Stimulated activated CD4-positive, alpha-beta T cell treated with anti-CD3 and anti-CD28 coated beads, Interleukin-1b, Interleukin-23, amount 100 ng/mL, for 1 hour (primary cell): ENCODE measurements at places on chromosomes 4 and X.

GRCh38 chrX:40385682-40386081, 195.1 kb upstream of the ATP6AP2 start:
- no peak for DNase-seq

GRCh38 chrX:31007321-31007720, 64.5 kb downstream of the FTHL17 start:
- DNase-seq, result no peak

DNA sequence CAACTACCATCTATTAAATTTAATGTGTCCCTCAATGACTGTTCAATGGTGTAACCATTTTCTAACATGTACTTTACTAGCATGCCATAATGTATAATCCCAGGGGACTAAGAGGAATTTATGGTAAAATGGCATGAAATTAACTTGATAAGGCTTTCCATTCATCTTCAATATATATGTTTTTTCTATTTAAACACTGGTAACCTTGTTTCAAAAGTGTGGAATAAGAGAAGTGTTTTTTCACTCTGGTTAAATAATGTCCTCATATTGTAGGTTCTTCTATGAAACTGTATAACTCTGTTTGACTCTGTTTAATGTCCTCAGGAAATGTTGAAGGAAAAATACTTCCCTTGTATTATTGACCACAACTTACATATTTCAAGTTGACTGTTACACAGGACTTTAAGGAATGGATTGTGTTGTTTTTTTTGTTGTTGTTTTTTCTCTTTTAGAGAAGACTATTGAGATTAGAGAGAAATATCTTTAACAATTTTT, 113.8 kb upstream of the ARSJ start:
- no peak for DNase-seq

DNA sequence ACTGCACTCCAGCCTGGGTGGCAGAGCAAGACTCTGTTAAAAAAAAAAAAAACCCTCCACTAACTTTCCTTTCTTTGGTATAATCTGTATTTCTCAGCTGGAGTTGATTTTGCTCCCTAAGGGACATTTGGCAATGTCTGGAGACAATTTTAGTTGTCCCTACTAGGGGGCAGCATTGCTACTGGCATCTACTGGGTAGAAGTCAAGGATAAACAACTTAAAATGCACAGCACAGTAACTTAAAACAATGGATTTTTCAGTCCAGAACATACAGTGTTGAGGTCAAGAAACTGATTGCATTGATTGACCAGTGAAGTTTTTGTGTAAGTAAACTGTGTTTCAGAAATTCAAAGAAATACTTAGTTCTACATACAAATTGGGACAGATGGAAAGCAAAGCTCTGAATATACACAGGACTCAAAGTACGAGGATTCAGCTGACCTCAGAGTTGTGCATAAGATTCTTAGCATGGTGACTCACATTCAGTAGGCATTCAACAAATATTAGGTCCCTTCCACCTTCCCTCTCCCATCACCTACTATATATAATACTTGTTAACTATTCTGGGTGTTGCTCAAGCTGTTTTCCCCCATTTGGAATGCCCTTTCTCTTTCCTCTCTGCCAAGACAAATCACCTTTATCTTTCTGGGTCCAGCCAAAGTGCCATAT, 8.8 kb downstream of the DDX53 start:
- DNase-seq, result no peak

DNA sequence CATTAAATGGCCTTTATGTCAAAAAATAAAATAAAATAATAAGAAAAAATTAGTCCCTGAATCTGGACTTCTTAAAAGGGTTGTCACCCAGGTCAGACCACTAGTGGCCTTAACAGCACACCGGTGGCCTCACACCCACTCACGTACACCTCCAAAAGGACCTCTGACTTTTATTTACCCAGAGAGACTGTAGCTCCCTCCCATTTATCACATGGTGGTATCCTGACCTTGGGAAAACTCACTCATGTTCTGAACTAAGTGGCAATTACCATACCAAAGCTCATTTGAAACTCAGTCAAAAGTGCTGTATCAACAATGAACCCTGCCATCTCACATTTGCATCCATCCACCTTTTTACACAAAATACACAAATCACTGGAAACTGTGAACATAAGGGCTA, 53.1 kb upstream of the MAP3K15 start:
- no peak for DNase-seq

DNA sequence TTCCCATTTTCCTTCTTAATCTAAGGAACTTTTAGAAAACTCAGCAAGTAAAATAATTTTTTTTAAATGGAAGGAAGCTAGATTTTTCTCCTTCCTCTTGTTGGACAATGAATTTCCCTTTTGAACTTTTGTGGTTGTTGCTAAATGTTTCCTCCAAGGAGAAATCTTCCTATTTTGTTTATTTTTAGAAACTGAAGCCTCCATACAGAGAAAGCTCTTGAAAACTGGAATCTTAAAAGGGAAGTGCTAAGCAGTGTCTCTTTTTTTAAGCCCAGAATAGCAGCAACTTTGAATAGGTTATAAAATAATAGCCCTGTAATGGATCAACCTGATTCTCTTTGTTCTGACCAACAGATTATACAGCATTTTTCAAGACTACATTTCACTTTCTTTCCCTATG, 15.1 kb upstream of the DCLK2 start:
- DNase-seq, result no peak

- DNase-seq, result no peak
Measured at GRCh38 chrX:49116716-49117115, 6.8 kb downstream of the GPKOW start.
